ENCODE measurements at places on chromosomes 3 and 15.

GRCh38 chr3:171796625-171797264 is 13.5 kb downstream of the PLD1 start:
- no peak for DNase-seq

GRCh38 chr15:63870487-63871209 is 36.9 kb upstream of the HERC1 start:
- DNase-seq, result no peak

GRCh38 chr3:16522834-16523233 is 9.3 kb upstream of the RFTN1 start:
- DNase-seq, result no peak

- DNase-seq, result no peak
These were observed 35.6 kb downstream of the IQSEC1 start for GRCh38 chr3:13037458-13038117.

DNA sequence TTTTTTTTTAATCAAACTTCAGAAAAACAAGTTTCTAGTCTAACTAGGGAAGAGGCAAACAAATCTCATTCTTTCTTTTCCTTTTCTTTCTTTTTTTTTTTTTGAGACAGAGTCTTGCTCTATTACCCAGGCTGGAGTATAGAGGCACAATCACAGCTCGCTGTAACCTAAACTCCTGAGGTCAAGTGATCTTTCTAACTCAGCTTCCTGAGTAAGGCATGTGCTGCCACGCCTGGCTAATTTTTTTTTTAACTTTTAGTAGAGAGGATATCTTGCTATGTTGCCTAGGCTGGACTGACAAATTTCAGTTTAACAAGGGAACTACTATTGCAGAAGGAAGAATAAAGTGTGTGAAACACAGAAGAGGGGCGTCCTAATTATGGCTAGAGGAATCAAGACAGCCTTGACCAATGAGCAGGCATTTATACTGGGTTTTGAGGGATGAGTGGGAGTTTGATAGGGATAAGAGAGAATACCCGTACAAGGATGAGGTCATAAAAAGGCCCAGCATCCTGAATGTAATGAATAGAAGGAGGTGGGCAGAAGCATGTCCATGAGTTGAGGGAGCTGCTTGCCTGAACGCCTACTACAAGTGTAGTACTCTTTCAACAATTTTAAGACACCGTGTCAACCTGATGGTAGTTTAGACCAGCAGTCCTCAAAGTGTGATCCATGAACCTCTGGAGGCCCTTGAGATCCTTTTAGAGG is 6.7 kb upstream of the ZFAND6 start:
- no peak for DNase-seq

- DNase-seq, result no peak
These were observed 49.5 kb downstream of the HEG1 start for GRCh38 chr3:125006291-125006731.

GRCh38 chr3:183781246-183781645 is 44.1 kb downstream of the MAP6D1 start:
- no peak for DNase-seq

- no peak for DNase-seq
These were observed 8.3 kb upstream of the JMJD7 start for GRCh38 chr15:41819455-41820050.

All from NCI-H146 (cell line).